ENCODE measurements at places on chromosomes 1 and 21.

GRCh38 chr1:246110343-246111219 is 396.5 kb downstream of the SMYD3 start:
- DNase-seq: no peak

- DNase-seq: no peak
Measured at GRCh38 chr1:156499194-156499841, 1.3 kb downstream of the MEF2D start.

- DNase-seq: no peak
Measured at GRCh38 chr1:109185990-109186732, 27.6 kb upstream of the SARS1 start.

GRCh38 chr21:18498431-18498830 is 94.8 kb upstream of the TMPRSS15 start:
- DNase-seq: no peak

GRCh38 chr1:193079187-193079586 is 19.8 kb downstream of the RO60 start:
- DNase-seq: no peak

DNA sequence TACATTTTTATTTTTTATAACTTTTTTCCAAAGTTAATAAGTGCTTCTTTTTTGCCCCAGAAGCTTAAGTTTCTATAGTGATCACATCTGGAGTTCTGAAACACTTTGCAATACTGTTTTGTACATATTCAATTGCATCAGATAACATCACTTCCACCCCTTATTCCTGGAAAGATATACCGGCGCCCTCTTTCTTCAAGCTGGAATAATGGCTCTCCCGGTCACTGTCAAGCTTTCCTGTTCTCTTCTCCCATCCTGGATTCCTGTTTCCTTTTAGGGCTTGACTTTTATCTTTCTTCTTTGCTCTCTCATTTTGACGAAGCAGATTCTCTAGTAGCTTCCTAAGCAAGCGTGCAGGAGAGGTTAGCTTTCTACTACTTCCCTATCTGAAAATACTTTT is 1866.8 kb downstream of the MRPL39 start:
- DNase-seq: no peak

DNA sequence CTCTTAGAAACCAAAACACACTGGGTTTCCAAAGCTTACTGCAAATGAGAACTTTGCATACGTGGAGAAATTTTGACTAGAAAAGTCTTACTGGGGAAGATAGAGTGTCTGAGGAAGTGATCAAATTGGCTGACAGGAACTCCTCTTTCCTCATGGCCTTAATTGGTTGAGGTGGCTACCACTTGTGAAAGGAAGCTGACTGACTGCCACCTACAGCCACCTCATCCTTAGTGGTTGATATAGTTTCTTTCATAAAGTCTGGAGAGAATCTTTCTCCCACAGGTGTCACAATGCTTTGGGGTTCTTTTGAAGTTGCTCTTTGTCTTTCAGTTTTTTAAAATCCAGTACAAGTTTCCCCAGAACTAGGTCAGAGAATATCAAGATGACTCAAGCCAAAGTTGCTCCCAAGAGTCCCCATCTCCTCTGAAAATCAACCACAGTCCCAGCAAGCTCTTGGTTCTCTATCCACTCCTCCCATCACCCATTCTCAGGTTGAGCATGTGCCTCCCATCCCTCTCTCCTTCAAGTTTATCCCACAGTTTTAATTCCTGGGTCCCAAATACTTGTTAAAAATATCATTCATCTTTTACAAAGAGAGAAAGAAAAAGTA is 43.3 kb downstream of the GPR88 start:
- no peak for DNase-seq

GRCh38 chr1:229029879-229030235 is 241.1 kb upstream of the RAB4A start:
- no peak for DNase-seq

DNA sequence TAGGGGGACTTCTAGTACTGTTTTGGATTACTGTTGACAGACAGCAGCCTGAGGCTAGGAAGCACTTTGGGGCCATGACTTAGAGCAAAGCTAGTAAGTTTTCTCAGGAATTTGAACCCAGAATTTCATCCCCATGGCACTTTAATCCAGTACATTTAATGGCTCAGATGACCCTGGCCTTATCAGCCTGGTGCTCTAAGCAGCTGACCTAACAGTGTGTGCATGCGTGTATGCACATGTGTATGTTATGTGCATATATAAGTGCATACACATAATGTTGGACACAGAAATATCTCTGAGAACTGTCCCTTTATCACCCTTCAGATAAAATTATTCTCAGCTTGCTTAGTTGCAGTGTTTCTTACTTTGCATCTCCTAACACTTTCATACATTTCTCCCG is 115.0 kb downstream of the CLIC6 start:
- no peak for DNase-seq

DNA sequence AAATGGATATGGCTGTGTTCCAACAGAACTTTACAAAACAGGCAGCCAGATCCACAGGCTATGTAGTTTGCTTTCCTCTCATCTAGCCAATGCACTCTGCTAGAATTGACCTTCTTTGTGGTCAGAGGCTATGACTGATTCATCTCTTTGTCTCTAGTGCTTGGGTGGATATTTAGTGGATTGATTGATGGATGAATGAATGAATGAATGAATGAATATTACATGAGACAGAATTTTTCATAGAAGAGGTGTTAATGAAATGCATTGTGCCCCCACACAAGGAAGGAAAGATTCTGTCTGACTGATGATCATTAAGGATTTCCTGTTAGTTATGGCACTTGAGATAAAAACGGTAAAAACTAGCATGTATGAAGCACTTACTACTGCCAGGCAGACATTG is 50.5 kb upstream of the ZYG11A start:
- no peak for DNase-seq

DNA sequence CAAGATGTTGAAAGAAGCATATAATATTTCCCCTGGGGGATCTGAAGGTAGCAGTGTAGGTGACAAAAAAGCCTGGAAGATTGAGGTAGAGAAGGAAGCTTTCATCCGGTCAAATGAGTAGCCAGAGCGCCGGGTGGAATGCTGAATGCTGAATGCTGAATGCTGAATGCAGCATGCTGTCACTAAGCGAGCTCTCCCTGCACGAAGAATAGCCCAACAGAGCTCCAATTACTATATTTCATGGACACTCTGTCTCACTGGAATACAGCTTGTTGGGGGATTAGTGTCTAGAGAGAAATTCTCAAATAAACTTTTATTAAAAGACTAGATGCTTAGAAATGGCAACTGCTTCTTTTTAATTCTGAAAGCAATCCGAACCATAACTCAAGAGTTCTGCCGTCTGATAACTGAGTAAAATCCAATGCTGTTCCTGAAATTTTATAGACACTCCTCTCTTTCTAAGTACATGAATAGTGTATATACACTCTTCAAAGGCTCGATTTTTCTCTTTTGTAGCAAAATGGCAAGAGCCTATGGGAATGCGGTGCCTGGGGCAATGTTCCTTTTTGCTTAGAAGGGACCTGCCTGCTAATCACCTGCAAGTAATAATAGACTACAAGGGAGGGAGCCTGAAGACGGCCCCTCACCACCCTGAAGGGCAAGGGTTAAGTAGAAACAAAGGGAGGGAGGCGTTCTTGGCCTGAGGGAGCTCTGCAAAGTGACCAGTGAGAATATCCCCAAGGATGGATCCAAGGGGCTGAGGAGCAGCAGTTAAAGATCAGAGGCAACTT is 203.7 kb upstream of the ESRRG start:
- no peak for DNase-seq

GRCh38 chr1:238653693-238654321 is 732.6 kb upstream of the CHRM3 start:
- no peak for DNase-seq

DNA sequence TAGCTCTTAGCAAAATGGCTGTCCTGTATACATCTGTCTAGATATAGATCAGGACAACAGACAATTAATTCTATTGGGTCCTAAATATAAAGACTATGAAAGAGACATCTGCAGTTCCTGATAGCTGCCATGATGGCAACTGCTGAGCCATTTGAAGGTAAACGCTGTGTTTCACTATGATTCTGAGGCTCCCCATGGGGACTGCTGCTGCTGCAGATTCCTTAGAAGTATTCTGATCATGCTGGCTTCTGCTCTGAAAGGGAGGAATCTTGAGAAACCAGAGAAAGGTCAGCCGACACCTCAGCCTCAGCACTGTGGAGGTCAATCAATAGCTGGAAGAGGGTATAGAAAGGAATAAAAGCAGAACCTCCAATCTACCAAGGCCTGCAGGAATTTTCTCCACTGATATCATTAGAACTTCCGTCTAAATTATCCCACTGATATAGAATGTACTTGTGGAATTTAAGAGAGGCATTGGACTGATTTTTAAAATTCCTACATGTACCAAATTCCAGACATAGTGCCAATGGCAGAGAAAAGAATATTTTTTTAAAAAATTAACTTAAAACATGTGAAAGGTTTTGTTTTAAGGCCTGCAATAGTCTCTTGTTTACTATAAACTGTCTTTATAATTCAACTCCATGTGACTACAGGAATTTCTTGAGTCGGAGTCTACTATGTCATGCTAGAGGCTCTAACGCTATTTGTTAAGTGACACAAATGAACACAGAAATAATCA is 53.2 kb downstream of the DDAH1 start:
- no peak for DNase-seq

DNA sequence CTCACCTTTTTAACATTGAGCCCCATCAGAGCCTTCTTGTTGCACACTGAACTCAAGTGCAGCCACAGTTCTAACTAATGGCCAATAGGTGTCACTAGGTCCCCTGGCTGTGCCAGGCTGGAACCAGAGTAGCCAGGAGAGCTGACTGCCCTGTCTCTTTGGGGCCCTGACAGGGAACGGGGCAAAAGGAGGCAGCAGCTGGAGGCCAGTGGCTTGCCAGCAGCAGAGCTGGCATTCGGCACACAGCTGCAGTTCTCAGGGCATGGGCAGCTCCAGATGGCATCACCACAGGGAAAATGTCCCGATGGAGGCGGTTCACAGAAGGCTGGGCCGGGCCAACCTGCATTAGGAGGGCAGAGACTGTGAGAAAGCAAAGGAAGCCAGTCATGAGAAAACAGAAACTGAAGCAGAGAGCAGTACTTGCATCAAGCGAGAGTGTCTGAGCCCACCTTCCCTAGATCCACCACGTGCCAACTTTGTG is 188.6 kb downstream of the FCRL5 start:
- no peak for DNase-seq

GRCh38 chr1:21837476-21837875 is 25.4 kb downstream of the LDLRAD2 start:
- DNase-seq: no peak

DNA sequence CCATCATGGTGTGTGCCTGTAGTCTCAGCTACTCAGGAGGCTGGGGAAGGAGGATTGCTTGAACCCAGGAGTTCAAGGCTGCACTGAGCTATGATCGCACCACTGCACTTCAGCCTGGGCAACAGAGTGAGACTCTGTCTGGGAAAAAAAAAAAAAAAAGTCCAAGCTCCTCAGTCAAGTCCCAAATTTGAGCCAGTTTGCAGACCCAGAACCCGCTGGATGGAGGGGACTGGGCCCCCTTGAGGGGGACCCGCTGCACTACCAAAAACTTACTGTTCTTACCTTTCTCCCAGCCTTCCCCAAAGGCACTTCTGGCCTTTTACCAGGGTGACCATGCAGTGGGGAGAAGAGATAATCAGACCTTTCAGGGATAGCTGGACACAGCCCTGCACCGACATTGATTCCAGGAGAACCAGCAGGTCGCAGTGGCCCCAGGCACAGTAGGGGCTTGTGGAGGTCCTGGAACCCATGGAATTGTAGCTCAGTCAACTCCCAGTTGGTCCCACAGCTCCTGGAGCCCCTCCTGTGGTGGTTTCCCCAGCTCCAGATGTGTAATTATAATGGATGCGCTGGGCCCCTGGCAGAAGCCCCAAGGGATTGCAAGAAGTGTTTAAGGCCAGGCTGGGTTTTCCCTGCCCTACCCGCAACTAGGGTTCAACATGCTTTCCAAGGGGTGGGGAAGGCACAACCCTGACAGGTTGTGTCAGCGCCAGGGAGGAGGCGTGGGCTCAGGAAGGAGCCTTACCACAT is 4.1 kb upstream of the WNT9A start:
- DNase-seq: no peak

DNA sequence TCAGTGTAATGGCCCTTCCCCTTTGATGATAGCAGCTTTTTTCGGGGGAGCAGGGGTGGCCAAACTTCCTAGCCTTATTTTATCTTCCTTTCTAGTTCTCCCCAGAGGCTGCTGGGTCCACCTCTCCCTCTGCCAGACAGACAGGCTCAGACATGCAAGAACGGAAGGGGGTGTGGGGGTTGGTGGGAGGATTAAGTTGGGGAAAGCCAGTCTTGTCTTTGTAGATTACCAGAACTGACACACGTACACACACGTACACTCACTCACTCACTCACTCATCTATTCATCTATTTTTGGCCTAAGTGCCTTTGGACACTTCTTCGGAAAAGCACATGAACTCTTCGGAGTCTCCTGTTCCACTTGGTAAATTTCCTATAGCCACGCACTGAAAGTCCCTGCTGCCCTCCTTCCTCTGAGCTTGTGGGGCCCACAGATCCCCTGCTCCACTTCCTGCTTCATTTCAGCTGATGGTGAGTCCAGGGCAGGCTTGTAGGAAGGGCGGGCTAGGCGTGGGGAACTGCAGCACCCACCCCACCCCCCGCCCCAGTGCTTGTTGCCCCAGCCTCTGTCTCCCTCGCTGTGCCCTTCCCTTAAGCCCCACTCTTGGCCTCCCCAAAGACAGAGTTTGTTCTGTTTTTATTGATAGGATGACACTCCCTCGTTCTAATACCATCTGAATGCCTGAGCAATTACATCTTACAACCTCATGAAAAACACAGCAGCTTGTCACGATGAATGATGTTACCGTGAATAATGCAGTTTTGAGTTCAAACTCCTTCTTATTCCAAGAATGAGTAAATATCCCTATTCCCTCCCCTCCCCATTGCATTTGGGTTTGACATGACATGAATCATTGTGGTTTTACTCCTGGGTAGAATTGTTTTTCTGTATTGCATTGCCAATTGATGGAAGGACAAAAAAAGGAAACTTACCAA is 60.7 kb upstream of the ATP5PO start:
- DNase-seq: no peak

GRCh38 chr1:153963850-153964331 is 554 bp upstream of the SLC39A1 start:
- no peak for DNase-seq

DNA sequence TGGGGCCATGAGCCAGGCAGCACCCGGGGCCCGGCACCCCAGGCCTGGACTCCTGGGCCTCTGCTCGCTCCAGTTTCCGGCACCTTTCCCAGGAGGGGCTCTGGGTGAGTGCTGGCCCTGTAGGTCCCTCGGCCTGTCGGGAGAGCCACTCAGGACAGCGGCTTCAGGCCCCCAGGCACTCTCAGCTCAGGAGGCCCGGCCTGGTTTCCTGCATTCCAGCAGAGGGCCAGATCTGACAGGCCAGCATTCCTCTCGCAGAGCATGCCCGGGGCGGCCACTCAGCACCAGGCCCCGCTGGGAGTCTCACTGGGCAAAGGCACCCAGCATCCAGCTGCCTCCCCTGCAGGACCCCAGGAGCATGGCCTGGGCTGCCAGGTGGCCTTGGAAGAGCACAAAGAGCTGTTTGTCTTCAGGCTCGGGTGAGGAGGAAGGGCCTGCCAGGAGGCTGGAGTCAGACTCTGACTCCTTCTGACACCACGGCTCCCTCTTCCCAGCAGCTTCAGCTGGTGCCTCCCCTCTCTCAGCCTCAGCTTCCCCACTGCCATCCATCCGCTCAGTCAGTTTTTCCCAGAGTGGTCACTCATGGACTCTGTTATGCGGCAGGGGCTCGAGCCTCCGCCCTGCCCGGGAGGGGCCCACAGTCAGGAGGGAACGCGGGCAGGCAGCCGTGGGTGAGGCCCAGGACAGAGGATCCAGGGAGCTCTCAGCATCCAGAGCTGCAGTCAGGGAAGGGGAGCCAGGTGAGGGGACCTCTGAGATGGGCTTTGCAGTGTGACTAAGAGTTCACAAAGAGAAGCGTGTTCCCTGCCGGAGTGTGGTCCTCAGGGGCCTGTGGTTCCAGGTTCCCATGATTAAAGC is 51.7 kb downstream of the WNT9A start:
- DNase-seq: no peak

- no peak for DNase-seq
Measured at GRCh38 chr21:29624776-29625175, 315.0 kb downstream of the GRIK1 start.
